Activated CD4-positive, alpha-beta T cell treated with anti-CD3 and anti-CD28 coated beads, Interleukin-2, amount 50 U/mL, for 1 hour (primary cell): ENCODE measurements at places on chromosomes 1 and 21.

DNA sequence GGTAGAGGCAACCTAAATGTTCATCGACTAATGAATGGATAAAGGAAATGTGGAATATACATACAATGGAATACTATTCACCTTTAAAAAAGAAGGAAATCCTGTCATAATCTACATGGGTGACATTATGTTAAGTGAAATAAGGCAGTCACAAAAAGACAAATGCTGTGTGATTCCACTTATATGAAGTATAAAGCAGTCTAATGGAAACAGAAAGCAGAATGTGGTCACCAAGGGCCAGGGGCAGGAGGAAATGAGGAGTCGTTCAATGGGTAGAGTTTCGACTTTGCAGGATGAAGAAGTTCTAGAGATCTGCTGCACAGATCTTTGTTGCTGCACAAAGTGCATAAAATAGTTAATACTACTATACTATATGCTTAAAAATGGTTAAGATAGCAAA is 7.8 kb downstream of the DIPK1A start:
- no peak for DNase-seq

- no peak for DNase-seq
Observed at GRCh38 chr1:177021687-177022086, 142.8 kb downstream of the ASTN1 start.

DNA sequence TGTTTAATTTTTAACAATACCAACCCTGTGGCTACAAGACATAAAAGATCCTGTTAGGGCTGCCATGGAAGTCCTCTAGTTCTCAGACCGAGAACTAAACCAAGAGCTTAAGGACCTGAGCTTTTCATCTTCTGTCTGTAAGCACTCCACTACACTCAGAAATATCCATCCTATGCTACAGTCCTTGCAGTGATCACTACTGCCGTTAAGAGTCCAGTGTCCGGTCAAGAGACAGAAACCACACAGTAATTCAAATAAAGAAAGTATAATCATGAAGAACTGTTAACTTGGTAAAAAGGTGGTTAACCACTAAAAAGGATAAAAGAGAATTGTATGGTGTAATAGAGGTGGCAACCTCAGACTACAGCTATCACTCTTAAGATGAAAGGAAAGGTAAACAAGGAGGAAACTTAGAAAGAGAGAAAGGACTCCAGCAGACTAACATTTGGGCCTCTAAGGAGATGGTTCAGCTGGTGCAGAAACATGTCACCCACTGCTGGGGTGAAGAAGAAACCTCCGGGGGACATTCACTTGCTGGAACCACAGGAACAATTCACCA is 22.1 kb upstream of the PRDX6 start:
- no peak for DNase-seq

DNA sequence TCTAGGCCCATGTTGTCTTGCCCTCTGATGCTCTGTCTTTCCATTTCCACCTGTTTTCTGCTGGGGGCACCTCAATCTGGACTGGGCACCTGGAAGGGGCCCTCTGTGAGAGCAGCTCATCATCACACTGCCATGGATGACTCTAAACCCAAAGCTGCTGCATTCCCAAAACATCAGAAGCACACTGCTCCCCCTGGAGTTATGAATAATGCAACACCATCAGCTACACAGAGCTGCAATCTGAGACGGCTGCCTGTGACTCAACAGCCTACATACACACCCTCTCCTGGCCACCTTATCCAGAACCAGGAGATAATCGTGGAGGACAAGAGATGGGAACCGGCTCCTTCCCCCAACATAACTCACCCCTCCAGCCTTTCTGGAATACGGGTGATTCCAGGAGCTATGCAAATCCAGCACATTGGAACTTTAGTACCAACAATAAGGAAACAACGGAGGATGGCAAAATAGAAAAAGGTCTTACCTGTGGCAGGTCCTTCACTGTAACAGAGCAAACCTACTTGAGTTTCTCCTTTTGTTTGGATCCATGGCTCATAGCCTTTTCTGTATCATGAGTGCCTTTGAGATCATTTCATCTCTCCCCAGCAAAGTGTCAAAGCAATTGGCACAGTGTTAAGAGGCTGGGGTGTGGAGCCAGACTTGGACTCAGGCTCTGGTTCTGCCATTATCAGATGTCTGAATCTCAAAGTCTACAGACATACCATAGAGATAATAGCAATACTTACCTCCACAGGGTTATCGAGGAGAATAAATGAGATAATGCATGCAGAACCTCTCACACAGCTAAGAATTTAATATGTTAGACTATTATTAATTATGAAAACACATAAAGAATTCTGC is 29.3 kb downstream of the AK2 start:
- no peak for DNase-seq

DNA sequence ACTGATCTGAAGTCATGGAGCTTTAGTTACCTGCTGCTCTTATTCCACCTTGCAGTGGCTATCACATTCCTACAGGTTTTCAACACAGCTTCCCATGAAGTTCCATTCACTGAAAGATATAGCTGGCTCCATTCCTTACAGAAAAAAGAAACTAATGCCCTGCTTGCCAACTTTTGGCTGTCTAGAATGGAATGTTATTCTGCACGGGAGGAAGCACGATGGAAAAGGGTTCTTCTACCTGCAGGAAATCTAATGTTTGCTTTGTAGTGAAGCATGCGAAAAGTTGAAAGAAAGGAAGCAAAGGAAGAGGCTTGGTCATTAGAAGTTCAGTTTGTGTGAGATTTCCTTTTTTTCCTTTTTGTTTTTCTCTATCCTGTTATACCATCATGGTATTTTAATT is 32.6 kb downstream of the GIPC2 start:
- DNase-seq: no peak

- peak; percentile 61 for DNase-seq
Observed at GRCh38 chr1:226653311-226653921, 85.7 kb downstream of the ITPKB start.

GRCh38 chr1:223201967-223202366 is 58.9 kb upstream of the TLR5 start:
- DNase-seq: no peak

GRCh38 chr1:231515748-231516147 is 12.7 kb upstream of the TSNAX start:
- DNase-seq: no peak
